ENCODE measurements at places on chromosomes 13 and 19.

GRCh38 chr13:66995203-66995611 lies 234.9 kb downstream of the PCDH9 start:
- no peak for DNase-seq

GRCh38 chr19:55454787-55455243 lies 6.6 kb downstream of the ISOC2 start:
- no peak for DNase-seq

GRCh38 chr19:16463991-16464575 lies 7.7 kb downstream of the EPS15L1 start:
- DNase-seq = no peak

- no peak for DNase-seq
Measured at GRCh38 chr19:14582894-14583340, at the start of gene CLEC17A. TSS of gene CLEC17A (plus strand) at chr19:14583084. CDS start at chr19:14583161, 77 bp downstream.

GRCh38 chr19:2636897-2637683 lies 65.4 kb downstream of the GNG7 start:
- peak; percentile 33 for DNase-seq

DNA sequence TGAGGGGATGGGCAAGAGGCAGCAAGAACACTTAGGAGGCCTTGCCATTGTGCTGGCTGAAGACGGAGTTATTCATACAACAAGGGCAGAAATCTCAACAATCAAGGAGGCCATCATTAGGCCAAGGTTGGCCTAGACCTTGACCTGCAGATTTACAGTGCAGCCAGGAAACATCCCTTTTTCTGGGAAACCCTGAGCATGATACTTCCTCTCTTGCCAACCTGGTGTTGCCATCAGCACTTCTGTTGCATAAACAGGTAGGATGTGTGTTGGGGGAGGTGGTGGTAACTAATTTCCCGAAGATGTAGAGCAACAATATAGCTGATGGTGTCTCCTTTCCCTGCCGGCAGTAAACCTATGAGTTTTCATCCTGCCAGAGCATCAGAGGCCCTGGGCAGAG lies 8.0 kb downstream of the TMEM272 start:
- DNase-seq = no peak

GRCh38 chr19:15452111-15453047 lies 2.6 kb upstream of the WIZ start:
- no peak for DNase-seq

- DNase-seq = no peak
Measured at GRCh38 chr19:46954502-46954992, 65.1 kb upstream of the NPAS1 start.

DNA sequence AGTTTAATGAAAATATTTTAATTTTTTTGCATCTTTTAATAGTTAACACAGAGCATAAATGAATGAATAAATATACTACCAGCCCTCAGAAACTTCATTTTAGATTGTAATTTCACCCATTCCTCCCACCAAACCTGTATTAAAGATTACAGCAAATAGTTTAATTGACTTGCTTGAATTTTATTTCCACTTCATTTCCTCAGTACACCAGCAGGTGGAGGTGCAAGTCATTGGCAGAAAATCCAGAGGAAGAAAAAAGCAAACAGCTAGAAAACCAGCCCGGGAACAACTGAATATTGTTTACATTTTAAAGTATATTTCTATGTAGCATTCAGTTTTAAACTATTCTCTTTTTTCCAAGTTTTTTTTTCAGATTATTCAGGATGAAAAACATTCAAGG lies 177.8 kb downstream of the OLFM4 start:
- no peak for DNase-seq

- DNase-seq = no peak
Measured at GRCh38 chr13:23949736-23950135, 52.4 kb upstream of the C1QTNF9B start.

DNA sequence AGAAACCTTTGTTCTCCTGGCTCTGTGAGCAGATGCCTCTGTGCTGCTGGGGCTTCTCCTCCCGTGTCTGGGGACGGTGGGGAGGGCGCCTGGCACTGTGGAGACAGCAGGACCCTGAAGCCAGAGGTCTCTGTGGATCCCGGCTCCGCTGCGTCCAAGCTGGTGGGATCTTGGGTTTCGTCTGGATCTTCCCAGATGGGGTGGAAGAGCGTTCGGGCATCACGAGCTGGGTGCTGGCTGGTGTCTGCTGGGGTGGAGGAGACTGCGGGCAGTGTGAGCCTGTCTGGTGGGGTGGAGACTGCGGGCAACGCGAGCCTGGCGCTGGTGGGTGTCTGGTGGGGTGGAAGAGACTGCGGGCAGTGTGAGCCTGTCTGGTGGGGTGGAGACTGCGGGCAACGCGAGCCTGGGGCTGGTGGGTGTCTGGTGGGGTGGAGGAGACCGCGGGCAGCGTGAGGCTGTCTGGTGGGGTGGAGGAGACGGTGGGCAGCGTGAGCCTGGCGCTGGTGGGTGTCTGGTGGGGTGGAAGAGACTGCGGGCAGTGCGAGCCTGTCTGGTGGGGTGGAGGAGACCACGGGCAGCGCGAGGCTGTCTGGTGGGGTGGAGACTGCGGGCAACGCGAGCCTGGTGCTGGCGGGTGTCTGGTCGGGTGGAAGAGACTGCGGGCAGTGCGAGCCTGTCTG lies 5.6 kb downstream of the TEX29 start:
- DNase-seq = no peak
